Neural crest cell (in vitro differentiated cells): ENCODE measurements at places on chromosomes 5 and 9.

- no peak for DNase-seq
Observed at GRCh38 chr9:128216781-128217553, 13.8 kb downstream of the DNM1 start.

- no peak for DNase-seq
Observed at GRCh38 chr9:96651626-96652025, 3.5 kb downstream of the PRXL2C start.

- DNase-seq = no peak
Observed at GRCh38 chr9:125785248-125785751, 38.1 kb downstream of the PBX3 start.

GRCh38 chr5:134255418-134256150, 29.7 kb upstream of the PPP2CA start:
- no peak for DNase-seq

- no peak for DNase-seq
Observed at GRCh38 chr9:135209852-135210251, 122.4 kb downstream of the OLFM1 start.

DNA sequence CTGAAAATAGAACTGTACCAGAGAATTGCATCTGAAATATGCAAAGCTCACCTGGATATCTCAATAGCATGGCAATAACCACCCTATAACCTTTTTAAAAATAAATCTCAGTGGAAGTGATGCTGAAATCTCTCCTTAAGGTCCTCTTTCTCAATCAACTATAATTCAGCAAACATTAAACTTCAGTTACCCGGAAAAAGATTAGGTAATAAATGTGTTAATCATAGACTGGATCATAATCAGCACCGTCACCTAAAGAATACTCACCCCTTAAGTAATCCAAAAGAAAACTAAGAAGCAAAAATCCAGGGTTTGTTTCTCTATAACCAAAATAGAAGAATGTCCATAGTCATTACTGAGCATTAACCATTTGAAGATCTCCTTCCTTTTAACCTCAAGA, 44.3 kb upstream of the DENND4C start:
- no peak for DNase-seq

GRCh38 chr9:33687779-33688178, 107.6 kb upstream of the PRSS3 start:
- DNase-seq = no peak

GRCh38 chr9:6134661-6135180, 80.9 kb upstream of the IL33 start:
- no peak for DNase-seq

DNA sequence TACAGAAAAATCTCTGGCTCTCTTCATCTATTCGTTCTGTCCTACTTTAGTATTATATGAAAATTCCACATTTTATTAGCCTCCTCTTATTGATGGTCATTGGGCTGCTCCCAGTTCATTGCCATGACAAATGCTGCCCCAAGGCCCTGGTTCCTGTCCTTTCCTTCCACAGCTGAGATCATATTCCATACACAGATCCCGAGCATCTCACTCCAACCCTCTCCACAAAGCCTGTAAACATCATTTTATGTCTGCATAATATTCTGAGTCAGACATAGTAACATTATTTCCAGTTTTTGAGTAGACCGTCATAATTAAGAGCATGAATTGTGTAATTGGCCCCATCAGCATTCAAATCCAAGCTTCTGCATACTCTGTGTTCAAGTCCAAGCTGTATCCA, 86.3 kb downstream of the MVB12B start:
- DNase-seq = no peak

GRCh38 chr5:32319392-32319791, 6.7 kb upstream of the MTMR12 start:
- no peak for DNase-seq

- no peak for DNase-seq
Observed at GRCh38 chr5:88830567-88830966, 52.4 kb downstream of the MEF2C start.

DNA sequence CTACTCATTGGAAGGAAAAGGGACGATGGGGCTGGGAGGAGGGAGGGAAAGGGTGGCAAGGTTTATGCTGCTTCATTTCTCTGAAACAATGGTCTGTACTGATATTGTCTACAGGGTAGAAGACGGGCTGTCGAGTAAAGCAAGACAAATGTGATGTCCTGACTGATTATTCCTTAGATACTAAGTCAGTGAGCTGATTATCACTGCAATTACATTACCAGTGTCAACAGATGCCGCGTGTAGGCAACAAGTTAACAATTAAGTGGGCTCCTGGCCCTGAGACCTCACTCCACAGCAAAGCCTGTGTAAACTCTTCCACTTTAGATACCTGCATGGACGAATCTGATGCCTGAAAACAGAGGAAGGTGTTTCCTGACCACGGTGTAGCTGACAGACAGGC, 602.8 kb downstream of the IRX1 start:
- no peak for DNase-seq

DNA sequence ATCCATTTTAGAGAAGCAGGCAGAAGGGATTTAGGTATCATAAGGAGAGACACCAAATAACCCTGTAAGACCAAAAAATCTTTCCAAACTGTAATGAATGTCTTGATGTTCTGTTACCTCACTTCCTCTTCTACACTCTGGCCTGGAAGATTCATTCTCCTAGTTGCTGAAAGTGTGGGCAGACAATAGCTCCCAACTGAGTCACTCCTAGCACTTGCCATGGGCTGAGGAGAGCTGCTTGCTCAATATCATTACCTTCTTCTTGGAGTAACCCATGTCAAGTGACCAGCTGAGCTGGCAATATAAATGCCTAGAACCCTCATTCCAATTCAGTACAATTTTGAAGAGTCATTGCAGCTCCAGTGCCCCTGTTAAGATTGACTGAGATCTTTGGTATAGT, 1985.5 kb upstream of the CDH6 start:
- DNase-seq = no peak

DNA sequence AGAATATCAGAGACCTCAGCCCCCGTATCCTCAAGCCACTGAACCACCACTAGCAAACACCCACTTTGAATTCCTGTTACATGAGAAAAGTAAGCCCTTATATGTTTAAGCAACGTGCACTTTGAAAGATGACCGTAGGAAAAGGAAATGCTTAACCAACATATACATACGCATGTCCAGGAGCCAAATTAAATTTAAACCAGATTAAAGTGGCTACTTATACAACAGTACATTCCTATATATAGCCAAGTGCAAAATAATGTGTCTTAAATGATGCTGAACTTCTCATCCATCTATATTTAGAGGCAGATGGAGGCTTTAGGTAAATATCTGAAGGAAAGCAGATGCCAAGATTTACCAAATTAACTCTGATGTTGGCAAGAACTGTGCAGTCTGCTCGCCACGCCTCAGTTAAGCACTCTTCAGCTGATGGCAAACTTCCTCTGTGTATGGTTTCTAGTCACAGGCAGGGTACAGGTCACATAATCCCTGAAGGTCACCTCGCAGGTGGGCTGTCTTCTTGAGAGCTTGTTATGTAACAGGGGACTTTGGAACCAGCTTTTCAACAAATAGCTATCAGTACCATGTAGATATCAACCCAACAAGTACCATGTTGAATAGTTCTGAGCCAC, 8.6 kb downstream of the GCNT4 start:
- DNase-seq = no peak

DNA sequence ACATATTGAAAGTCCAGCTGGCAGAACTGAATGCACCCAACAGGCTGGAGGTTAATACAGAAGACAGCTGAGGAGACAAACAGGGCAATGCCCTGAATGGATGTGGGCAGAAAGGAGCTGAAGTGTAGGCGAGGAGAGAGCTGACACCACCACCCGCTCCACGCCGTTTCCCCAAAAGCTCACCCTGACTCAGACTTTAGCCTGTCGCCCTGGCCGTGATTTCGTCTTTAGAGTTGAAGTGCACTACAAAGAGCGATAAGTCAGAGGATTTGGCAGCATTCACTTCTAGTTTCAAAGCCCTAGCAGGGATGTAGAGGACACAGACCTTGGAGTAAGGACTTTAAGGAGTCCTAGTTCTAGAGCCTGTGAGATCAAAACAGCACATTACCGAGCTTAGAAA, 2.2 kb upstream of the ERAP1 start:
- DNase-seq = no peak

DNA sequence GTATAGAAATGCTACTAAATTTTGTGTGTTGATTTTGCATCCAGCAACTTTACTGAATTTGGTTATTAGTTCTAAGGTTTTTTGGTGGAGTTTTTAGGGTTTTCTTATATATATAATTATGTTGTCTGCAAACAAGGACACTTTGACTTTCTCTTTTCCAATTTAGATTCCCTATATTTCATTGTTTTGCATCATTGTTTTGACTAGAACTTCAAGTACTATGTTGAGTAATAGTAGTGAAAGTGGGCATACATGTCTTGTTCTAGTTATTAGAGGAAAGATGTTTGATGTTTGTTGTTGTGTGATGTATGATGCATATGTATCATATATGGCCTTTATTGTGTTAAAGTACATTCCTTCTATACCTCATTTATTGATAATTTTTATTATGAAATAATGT, 362.3 kb upstream of the PRR16 start:
- no peak for DNase-seq

DNA sequence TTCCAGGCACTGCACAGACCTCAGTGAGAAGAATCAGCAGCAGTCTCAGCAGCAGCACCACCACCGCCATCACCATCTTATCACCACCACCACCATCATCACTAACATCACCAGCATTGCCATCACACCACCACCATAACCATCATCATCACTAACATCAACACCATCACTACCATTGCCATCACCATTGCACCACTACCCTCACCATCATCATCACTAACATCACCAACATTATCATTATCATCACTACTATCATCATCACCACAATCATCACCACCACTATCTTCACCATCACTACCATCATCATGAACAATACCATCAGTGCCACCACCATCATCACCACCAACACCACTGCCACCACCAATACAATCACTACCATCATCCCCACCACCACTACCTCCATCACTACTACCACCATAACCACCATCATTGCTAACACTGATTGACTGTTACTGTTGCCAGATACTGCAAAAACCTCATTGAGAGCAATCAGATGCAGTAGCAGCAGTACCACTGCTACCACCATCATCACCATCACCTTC, 61.7 kb downstream of the ABLIM3 start:
- no peak for DNase-seq

- no peak for DNase-seq
Observed at GRCh38 chr9:35568196-35568595, 36.9 kb upstream of the TESK1 start.

- DNase-seq = no peak
Observed at GRCh38 chr5:34026089-34026761, 16.8 kb downstream of the C1QTNF3 start.

GRCh38 chr9:97548379-97548778, 46.9 kb downstream of the TMOD1 start:
- no peak for DNase-seq

GRCh38 chr5:96377597-96377996, 55.5 kb downstream of the PCSK1 start:
- DNase-seq = no peak

- no peak for DNase-seq
Observed at GRCh38 chr5:32916648-32917047, 205.5 kb downstream of the NPR3 start.

DNA sequence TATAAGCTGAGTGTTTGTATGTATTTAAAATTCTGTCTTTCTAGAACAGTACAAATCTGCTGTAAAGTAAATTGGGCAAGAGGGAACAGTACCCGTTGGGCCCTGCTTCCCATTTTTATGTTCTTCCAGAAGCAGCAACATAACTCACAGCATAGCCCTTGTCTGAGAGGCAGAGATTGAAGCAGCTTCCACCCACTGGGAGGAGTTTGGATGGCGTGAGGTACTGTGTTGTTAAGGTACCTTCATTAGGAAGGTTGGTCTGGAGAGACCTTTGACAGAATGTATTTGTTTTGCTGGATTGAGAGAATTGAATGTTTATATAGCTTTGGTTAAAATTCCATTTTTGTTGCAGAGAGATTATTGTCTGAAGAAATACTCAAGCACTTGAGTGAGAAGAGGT, 24.8 kb downstream of the RAI14 start:
- no peak for DNase-seq

DNA sequence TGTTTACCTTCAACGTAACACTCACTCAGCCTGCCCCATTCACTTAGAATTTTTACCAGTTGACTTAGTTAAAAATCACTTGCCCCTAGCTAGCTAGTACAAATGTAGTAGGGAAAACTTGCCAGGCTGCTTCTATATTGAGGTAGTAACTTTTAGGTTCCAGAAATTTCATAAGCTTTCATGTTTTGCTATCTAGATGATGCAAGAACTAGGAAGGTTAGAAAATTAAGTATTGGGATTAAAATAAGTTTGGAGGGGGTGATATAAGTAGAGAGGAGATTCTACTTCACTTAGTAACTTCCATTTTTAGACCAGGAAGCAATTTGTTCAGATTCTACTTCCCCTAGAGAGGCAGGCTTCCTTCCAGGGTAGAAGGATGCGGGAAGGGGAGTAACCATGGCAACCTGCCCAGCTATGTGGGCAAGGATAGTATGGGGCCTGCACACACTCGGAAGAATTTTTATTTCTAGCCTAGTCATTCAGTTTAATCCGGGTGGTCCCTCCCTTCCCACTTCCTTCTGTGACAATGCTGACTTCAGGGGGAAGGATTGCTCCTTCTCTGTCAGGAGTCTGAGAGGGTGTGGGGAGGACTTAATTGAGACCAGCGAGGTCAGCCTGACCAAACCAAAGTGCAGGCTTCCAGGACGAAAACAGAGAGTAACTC, 4.2 kb downstream of the DAB2 start:
- DNase-seq = peak; percentile 3

- DNase-seq = no peak
Observed at GRCh38 chr9:89137542-89138462, 40.8 kb downstream of the SHC3 start.

- DNase-seq = peak; percentile 42
Observed at GRCh38 chr5:59390074-59390659, 503.4 kb downstream of the PDE4D start.

DNA sequence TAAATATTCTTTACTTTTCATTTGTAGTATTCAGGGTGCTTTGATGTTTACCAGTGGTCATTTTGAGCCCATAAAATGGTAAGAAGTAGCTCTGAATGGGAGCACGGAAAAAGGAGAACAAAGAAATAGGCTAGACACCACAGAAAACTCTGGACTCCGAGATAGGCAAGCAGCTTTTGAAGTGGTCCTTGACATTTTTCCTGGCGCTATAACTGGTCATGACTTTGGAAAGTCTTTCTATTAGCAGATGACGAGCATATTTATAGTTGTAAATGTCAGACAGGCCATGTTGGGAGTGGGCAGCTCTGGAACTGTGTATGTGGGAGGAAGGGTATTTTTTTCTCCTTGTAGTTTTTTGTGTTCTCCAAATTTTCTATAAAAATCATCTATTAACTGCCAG, 126.1 kb upstream of the POC5 start:
- DNase-seq = no peak
